ENCODE measurements at places on chromosomes 12 and 14.

DNA sequence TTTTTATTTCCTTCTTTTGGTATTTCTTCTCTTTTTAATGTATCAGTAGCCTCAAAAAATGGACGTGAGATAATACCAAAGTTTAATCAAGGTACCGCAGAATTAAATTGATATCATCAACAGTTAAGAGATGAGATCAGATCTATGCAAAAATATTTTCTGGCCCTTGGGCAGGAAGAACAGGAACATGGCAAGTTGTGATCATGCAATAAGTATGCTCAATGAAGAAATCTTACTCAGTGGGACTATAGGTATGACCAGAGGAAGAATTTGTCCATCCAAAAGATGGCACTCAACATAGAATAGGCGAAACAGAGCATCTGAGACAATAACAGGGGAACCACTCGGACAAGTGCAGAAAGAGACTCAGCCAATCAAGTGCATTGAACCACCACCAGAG is 914 bp upstream of the GARIN2 start:
- no peak for DNase-seq

DNA sequence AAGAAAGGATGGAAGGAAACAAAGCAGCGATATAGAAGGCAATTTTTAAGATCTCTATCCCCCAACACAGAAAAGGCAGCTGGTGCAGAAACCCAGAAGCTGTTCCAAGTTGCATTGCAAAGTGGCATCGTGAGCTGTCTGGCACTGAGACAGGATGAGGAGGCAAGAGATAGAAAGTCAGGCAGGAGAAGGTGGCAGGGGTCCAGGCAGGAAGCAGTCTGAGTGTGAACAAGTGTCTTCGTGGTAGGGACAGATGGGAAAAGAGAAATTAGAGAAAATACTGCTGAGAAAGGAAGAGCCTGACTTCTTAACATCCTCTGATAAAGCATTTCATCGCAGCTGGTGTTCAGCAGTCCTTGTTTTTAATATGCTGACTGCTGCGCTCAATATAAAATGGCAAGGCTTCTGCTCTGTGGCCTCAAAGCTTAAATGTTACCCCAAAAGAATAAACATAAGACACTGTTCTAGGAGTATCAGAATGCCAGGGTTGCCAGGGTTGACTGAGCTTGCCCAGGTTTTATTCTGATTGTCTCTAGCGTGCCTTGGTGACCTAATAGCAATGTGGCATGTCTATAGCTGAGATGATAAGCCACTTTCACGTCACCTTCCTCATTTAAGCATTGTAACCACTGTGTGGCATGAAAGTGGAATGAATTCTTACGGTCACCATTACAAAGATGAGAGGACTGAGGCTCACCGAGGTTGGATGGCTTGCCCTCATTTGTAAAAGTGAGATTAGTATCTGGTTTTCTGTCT is 397.6 kb downstream of the NUAK1 start:
- no peak for DNase-seq

DNA sequence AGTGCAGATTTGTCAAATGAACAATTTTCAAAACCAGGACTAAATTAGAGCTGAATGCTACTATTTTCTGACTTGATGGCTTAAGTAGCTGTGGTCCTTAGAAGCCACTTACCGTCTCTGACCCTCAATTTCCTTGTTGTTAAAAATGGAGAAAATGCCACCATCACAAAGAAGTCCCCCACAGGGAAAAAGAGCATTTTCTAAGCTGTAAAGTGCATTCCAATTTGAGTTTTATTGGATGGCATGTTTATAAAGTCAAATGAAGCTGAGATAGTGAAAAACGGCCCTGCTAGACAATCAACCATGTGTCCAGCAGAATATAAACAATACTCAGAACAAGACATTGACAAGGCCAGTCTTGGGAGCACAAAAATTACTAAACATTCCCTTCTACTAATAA is 53.6 kb downstream of the GOLGA5 start:
- no peak for DNase-seq

- DNase-seq: no peak
Measured at GRCh38 chr12:75239987-75240386, 30.3 kb upstream of the KCNC2 start.

- DNase-seq: no peak
Measured at GRCh38 chr12:31245822-31246469, 80.0 kb downstream of the SINHCAF start.

- no peak for DNase-seq
Measured at GRCh38 chr14:75277815-75278421, 710 bp upstream of the FOS start.

- no peak for DNase-seq
Measured at GRCh38 chr12:91556909-91557308, 374.3 kb upstream of the DCN start.

GRCh38 chr14:104277416-104278213 is 139.2 kb downstream of the KIF26A start:
- DNase-seq: no peak

DNA sequence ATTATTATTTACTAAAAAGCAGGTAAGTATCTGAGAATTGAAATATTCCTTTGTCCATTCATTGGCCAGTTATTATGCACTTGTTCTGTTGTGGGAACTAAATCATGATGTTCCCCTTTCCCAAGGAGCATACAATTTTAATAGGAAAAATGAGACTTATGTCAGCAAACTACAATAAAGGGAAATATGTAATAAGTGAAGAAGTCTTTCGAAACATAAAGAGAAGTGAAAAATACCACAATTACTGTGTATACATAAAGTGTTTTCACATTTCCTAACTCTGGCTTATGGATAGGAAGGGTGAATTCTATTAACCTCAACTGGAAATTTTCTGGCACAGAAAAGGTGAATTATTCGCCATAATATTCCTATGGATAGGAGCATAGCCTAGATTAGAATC is 78.4 kb upstream of the DNM1L start:
- no peak for DNase-seq

GRCh38 chr12:107284692-107285091 is 191.3 kb upstream of the CRY1 start:
- DNase-seq: no peak

GRCh38 chr12:105226219-105226618 is 9.8 kb downstream of the APPL2 start:
- no peak for DNase-seq

- DNase-seq: no peak
Measured at GRCh38 chr12:87406926-87407325, 622.3 kb downstream of the C12orf50 start.

- no peak for DNase-seq
Measured at GRCh38 chr12:26056335-26056734, 68.5 kb downstream of the BHLHE41 start.

- no peak for DNase-seq
Measured at GRCh38 chr12:70534466-70534865, 102.8 kb downstream of the PTPRB start.

DNA sequence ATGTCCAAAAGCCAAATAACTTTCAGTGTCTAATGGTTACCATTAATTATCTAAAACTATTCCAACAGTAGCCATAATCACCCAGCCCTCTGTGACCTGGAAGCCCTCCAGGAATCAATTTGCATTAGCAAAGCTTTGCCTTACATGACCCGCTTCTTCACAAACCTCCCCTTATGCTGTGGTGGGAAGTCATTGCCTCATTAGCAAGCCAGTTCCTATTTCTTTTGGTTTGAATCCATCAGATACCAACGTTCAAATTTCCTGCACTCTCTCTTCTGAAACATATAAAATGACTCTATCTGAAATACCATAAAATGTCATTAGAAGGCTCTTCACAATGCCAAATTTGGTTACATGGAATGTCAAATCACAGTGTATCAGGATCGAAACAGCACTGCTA is 268.3 kb upstream of the PRKD1 start:
- DNase-seq: no peak

DNA sequence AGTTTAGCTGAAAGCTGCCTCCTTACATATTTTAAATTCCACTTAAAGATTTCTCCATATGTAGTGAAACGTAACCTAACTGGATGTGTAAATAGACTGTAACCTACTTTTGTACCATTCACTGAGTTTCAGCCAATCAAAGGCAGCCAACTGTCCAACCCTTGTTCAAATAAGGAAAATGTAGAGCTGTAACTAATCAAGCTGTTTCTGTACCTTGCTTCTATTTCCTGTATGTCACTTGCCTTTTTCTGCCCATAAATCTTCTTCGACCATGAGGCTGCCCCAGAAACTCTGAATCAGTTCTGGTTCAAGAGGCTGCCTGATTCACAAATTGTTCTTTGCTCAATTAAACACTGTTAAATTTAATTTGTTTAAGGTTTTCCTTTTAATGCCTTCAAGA is 6.3 kb downstream of the SLC7A8 start:
- no peak for DNase-seq

- DNase-seq: no peak
Measured at GRCh38 chr14:76887191-76887590, 61.0 kb downstream of the LRRC74A start.

GRCh38 chr12:29222200-29222599 is 73.1 kb downstream of the FAR2 start:
- no peak for DNase-seq

DNA sequence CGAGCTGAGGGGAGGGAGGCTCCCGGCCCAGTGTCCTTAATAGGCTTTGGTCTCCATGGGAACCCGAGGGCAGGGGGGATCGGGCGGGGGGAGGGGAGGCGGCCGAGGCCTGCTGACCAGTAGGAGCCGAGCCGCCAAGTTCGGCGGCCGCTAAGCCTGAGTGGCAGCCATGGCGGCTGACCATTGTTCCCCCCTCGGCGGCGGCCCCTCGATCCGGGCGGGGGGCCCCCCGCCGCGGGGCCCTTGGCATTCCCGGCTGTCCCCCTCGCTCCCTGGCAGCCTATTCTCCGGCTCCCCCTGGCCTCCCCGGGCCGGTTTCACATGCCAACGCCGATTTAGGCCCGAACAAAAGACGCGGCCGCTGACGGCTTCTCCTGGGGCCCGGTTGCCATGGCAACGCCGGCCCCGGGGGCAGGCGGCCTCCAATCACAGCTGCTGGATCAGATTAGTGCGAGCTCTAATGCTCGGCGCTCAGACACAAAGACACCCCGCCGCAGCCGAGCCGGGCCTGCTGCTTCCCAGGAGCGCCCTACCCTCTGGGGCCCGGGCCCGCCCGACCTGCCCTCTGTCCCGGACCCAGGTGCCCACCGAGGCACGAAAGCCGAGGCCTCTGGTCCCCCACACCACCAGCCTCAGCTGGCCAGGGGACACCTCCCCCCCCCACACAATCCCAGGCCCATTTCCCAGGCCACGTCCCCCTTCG is 7.3 kb downstream of the MSI1 start:
- DNase-seq: no peak

DNA sequence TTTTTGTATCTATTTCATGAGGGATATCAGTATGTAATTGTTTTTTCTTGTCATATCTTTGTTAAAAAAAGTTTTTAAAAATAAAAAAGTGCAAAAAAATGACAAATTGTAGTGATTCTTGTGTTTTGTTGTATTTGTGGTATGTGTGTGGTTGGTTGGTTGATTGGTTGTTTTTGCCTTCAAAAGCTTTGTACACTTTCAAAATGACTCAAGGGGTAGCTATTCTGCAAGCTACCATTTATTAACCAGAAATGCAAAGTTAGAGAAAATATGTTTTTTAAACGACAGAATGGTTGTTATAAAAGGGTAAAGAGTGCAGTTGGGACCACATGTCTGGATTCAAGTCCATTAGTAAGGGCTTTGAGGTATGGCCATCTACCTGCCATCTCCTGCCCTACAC is 119.3 kb downstream of the SLC35F4 start:
- DNase-seq: no peak

GRCh38 chr14:29800961-29801360 is 126.7 kb downstream of the PRKD1 start:
- DNase-seq: no peak

- DNase-seq: no peak
Measured at GRCh38 chr14:61918998-61919397, 156.8 kb downstream of the SNAPC1 start.

GRCh38 chr14:71749613-71750238 is 182.5 kb upstream of the RGS6 start:
- DNase-seq: no peak

GRCh38 chr14:54344445-54344844 is 52.4 kb upstream of the CDKN3 start:
- no peak for DNase-seq

- no peak for DNase-seq
Measured at GRCh38 chr12:114355389-114356088, 50.4 kb downstream of the TBX5 start.

DNA sequence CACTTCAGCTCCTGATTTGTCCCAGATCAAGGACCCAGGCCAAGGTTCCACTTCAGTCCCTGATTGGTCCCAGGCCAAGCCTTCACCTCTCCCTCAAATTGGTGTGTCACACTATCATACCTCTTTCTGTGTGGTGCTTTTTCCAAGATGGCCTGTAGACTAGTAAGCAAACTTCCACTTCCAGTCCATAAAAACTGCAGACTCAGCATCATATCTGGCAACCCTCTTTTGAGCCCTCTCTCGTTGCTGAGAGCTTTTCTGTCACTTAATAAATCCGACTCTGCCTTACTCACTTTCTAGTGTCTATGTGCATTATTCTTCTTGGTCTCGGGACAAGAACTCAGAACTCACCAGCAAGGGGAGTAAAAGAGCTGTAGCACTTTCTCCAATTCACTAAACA is 1395.1 kb downstream of the LRFN5 start:
- no peak for DNase-seq

DNA sequence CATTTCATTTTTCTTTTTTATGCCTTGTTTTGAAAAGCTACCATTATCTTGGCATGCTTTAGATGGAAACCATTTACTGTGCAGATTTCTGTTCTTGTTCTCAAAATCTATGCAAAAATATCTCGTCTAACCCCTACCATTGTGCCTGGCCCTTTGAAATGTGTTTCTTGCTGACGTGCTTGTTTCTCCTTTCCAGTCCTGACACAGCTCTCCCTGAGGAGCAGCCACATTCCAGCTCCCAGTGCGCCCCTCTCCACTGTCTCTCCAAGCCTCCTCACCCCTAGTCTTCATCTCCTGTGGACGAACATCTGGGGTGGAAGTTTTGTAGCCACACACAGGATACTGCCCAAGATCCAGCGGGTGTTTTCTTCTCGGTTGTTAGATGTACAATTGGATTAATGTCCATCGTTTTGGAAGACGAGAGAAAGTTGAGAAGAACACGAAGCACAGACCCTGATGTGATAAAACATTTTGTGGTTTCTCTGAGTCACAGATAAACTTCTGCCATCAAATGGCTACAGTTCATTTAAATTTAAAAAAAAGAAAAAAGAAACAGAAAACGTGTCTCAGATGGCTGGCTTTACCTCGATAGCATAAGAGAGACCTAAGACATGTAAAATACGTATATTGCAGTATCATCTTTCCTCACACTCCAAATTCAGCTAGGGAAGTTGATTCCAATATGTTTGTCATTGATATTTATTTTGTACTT is 21.9 kb upstream of the FGD4 start:
- no peak for DNase-seq
